ENCODE measurements at places on chromosomes 3 and 15.

GRCh38 chr3:188187053-188187452 is 33.1 kb downstream of the LPP start:
- no peak for DNase-seq

DNA sequence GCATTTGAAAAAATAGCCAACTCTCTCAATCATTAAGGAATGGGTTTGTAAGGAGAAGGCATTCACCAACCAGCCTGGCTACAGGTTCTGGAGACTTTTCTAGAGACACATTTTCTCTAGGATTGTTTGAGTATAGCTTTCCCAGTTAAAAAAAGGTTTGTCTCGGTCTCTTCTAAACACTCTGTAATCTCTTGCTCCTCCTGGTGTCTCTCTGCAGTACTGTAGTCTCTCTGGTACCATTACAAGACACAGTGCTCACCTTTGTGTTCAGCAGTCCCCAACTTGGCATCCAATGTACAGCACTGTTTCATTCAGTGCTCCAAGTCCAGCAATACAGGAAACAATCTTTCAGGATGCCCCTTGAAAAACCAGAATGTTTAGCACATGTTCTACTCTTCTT is 534.4 kb downstream of the ZNF385D start:
- DNase-seq: no peak

DNA sequence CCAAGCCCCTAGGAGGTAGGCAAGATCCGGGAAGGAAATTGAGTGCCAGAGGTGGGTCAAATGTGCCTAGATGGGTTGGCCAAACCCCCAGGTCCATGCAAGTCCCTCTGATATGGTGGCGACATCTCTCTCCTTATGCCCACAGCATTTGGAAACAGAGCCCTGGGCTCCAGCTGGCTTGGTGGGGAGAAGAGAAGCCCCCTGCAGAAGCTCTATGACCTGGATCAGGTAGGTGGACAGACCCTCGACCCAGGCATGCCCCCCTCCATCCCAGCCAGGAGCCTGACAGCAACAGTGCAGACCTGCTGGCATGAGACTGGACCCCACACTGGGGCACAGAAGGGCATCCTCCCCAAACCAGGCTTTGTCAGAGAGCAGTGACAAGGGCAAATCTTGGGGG is 12.2 kb downstream of the CHST13 start:
- no peak for DNase-seq

DNA sequence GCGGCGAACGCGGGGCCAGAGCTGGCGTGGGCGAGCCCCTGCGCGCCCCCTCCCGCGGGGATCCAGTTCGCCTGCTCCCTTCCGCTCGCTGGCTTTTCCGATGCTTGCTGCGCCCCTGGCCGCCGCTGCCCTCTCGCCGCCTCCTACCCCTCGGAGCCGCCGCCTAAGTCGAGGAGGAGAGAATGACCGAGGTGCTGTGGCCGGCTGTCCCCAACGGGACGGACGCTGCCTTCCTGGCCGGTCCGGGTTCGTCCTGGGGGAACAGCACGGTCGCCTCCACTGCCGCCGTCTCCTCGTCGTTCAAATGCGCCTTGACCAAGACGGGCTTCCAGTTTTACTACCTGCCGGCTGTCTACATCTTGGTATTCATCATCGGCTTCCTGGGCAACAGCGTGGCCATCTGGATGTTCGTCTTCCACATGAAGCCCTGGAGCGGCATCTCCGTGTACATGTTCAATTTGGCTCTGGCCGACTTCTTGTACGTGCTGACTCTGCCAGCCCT is 721 bp downstream of the P2RY1 start:
- no peak for DNase-seq

DNA sequence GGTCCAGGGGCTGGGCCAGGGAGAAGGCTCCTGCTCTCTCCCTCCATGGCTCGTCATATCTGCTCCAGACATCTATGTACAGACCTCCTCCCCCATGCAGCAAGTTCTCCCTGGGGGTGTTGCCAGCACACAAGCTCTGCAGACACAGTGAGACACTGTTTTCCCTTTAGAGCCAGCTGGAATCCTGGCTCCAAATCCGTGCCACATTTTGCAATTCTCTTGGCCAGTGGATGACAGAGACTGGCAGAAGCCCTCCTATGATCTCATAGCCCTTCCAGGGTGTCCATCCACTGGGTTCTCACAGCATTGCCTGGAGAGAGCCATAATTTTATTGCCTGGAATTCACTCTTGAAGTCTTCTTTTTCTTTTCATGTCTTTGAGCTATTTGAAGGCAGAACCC is 203.9 kb downstream of the TLE3 start:
- no peak for DNase-seq

DNA sequence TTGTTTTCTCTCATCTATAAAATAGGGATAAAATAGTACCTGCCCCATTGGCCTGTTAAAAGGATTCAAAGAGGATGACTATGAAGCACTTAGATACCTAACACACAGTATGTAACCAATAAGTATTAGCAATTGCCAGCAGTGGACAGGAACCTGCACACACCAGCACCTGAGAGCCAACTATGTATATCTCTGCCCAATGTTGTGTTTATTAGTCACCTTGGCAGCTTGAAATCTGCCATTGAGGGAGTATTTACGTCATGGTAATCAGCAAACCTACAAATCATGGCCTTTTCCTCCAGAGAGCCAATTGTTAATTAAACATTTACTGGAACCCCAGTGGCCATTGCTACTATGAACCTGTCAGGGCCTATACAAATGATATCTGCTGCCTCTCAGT is 13.8 kb downstream of the LARS2 start:
- no peak for DNase-seq

GRCh38 chr15:31338879-31339557 is 12.4 kb downstream of the KLF13 start:
- DNase-seq: no peak

GRCh38 chr3:172449466-172450149 is 1.4 kb upstream of the GHSR start:
- DNase-seq: no peak

All from cortex of kidney (tissue), 1 donor.